ENCODE measurements at places on chromosomes 6 and 20.

DNA sequence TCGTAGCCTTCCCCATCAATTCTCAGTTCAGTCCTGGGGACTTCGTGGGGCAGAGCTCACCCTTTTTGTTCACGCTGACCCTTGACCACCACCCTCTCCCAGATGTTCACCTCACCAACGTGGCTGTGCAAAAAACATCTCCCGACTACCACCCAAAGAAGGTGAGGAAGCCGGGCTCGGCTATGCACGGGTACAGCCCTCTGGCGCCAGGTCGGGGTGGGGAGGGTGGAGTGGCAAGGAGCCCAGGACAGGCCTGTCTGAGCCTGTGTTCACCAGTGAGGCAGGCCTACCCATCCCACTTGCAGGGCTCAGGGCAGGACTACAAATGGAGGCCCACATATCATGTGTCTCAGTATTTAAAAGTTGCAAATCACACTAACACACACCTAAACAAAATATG, 18.1 kb downstream of the PDRG1 start:
- DNase-seq, result no peak

- DNase-seq, result no peak
These were observed 205.5 kb upstream of the QKI start for GRCh38 chr6:163209005-163209404.

DNA sequence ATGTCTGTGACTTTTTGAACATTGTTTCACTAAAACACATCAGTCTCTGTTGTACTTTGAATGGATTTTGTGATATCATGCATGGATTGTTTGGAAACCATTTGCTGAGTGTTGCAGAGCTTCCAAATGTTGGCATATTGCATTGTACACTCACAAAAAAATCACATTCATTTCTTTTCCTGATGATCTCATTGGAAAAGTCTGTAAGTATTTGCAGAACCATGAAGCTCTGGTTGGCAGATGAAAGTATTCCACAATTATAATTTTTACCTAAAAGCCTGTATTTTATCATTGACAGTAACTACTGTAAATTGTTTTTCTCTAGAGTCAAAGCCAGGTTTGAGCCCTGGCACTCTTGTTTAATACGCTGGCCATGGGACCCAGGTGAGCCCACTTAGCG, 42.1 kb downstream of the VAPB start:
- no peak for DNase-seq

- DNase-seq, result no peak
These were observed 827.5 kb upstream of the CITED2 start for GRCh38 chr6:140201787-140202458.

GRCh38 chr6:55652429-55652828, 73.4 kb upstream of the HMGCLL1 start:
- no peak for DNase-seq

- DNase-seq, result no peak
These were observed 52.7 kb downstream of the LYRM4 start for GRCh38 chr6:5208057-5208456.

DNA sequence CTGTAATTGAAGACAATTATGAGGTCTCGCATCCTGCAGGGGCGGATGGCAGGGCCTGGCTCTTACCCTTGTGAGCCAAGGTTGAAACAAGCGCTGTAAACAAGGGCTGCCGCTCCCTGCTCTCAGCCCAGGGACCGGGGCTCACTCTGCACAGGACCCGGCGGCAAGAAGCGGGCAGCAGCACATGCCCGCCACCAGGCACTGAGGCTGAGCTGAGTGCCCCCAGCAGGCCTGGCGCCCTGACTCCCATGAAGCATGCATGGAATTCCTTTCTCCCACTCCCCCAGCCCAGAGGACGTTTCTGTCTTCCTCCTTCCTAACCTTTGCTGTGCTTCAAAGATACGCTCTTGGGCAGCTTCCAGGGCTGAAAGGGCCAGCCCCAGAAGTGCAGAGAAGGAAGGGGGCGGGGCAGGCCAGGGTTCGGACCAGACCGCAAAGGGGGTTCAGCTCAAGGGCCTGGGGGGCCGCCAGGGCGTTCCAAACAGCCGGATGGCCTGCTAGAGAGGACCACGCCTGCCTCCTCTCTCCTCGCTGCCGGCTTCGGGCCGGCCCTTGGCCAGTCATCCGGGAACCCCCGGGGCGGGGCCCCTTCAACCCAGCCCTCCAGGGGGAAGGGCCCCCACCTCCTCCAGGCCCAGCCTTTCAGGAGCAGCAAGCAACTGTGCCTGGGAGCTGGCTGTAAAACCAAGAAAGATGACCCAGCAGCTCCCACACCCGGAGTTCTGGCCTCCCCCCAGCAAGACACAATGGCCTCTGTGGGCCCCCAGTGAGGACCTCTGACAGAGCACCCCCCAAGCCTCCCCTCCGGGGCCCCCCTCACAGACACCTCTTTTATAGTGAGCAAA, 109.9 kb downstream of the NOL4L start:
- no peak for DNase-seq

DNA sequence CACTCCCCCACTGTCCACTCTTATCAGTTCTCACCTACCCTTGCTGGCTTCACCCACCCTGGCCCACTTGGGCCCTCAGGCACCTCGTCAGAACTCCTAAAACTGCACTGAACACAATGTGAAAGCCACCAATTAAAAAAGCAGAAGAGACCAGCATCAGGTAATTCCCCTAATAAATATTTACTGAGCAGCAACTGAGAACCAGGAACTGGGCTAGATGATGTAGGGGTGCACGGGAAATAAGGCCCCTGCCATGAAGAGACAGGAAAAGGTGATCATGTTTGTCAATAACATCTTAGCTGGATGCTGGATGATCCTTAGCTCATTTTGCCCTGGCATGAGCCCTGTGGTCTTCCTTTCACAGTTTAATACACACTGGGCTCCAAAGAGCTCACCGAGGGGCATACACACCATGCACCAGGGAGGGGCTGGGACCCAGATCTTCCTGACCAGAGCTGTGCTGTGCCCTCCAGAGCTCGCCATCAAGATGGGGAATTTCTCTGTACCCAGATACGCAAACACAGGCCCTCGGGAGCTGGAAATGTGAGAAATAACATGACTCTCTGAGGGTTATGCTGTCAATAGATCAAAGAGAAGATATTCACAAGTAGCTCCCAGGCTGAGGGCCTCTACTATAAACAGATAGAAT, 113.6 kb upstream of the SLC22A16 start:
- no peak for DNase-seq

GRCh38 chr6:134295953-134296553, 21.9 kb downstream of the SGK1 start:
- no peak for DNase-seq

- DNase-seq, result no peak
These were observed 379.4 kb downstream of the TAF4 start for GRCh38 chr20:61686051-61686936.

- DNase-seq, result no peak
These were observed 16.1 kb upstream of the CDKN1A start for GRCh38 chr6:36662380-36662779.

GRCh38 chr20:49790077-49790798, 22.4 kb upstream of the SLC9A8 start:
- DNase-seq, result no peak

GRCh38 chr20:53399083-53399482, 194.6 kb downstream of the ZNF217 start:
- DNase-seq, result no peak

DNA sequence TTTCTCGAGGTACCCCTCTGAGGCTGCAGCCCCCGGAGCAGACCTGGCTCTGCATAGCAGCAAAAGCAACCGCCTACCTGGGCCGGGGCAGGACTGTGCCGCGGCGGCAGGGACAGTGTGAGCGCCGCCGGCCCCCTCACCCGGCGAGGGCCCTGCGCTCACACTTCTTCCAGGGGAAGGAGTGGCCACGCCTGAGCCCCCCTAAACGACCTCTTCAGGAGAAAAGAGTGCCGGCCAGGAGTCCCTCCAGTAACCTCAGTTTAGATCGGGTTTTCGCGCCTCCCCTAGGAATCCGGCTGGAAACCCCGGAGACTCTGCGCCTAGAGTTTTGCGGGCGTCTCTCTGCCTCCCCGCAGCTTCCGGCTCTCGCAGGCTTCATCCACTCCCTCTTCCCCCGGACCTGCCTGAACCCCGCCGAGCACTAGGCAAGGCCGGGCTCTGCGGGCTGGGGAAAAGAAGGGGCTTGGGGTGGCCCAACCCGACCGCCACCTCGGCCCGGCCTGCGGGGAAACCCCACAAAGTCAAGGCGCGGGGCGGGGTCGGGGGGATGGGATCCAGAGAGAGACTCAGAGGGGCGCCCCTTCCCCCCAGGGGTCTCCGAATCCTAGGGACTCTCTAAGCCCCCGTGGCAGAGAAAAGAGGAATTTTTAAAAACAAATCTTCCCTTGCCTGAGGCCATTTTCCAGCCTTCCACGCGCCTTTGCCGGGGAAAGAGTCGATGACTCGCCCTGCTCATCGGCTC, 558 bp downstream of the LINC00237 start:
- DNase-seq, result no peak

GRCh38 chr20:53598140-53599043, 4.8 kb upstream of the ZNF217 start:
- no peak for DNase-seq

- no peak for DNase-seq
These were observed 87.5 kb downstream of the HDGFL1 start for GRCh38 chr6:22656706-22657351.

GRCh38 chr6:147063469-147064031, 140.7 kb upstream of the STXBP5 start:
- no peak for DNase-seq

DNA sequence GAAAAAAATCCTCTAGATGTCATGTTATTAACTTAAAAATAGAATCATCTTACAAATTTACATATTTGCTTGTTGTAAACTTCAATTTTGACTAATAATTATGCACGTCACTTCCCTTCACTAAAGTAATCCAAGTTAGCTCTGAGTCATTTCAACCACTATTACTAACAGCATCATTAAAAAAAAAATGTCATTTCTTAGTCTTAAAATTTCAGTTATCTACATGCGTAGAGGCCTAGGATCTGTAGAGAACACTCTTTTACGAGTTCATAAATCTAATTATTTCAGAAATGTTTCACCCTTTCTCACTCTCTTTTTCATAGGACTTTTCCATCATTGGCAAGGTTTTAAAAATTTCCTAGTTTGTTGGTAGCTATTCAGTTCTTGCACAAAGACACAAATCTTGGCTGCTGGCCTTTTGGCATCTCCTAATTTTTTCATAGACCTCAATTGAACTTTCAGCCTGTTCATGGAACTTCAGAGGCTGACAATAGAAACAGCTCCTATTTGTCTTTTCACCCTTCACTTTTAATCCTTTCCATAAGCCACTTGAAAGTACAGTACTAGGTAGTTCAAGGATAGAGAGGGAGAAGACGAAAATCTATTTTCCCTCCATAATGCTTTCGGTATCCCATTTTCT, 61.5 kb downstream of the OGFRL1 start:
- DNase-seq, result no peak

All from NCI-H1436 treated with DMSO at 0.1 percent for 48 hours (cell line).